ENCODE measurements at places on chromosomes 4 and X.

GRCh38 chr4:2300431-2301224 is 38.7 kb upstream of the MXD4 start:
- peak; percentile 13 for DNase-seq

DNA sequence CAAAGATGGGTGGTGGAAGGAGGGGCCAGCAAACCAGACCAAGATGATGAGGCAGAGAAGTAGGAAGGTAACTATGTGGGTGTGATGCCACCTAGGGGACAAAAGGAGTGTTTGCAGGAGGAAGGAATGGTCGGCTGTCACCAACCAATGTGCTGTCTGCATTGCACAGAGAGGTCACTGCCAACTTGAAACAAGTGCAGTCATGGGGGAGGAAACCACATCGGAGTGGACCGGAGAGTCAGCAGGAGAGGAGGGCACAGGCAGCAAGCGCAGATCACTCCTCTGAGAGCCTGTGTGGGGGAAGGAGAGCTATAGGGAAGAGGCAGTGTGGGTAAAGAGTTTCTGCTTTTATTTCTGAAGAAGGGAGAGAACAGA is 38.5 kb upstream of the FGFBP2 start:
- DNase-seq: peak; percentile 80

- peak; percentile 56 for DNase-seq
Measured at GRCh38 chr4:7043284-7044136, at the start of gene TADA2B. Gene TADA2B, plus strand, starts transcription at chr4:7043372. Its CDS starts 208 bp downstream, at chr4:7043580.

DNA sequence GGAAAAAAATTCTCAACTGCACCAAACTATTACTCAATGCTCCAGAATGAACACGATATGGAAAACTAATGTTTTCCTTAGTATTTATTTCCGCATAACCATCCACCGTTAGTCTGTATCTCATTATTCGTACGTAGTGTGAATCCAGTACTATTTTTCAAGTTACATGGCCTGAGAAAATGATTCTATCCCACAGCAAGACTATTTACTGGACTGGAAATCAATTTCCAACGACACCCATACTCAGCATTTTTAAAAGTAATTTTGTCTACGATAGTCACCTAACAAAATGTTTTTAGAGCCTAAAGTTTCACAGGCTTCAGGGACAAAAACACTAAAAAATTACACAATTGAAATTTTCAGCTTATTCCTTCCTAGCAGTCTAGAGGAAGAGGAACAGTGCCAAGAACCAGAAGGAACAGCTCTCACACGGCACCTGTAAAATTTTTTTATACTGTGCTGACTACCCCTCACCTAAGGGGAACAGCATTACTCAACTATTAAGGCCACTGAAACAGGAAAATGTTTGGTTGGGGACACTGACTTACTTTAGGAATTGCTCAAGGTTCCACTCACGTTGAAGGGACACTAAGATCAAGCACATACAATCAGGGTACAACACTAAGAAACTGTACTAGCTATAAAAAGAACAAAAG is 9.6 kb downstream of the UBE2D3 start:
- no peak for DNase-seq

- no peak for DNase-seq
Measured at GRCh38 chrX:17637235-17637634, 100.1 kb upstream of the SCML1 start.

GRCh38 chrX:29671421-29671820 is 543.9 kb upstream of the MAGEB2 start:
- no peak for DNase-seq

- DNase-seq: no peak
Measured at GRCh38 chr4:120754590-120754989, 167.9 kb downstream of the PRDM5 start.

- DNase-seq: no peak
Measured at GRCh38 chr4:71785959-71786358, 2.1 kb upstream of the GC start.

DNA sequence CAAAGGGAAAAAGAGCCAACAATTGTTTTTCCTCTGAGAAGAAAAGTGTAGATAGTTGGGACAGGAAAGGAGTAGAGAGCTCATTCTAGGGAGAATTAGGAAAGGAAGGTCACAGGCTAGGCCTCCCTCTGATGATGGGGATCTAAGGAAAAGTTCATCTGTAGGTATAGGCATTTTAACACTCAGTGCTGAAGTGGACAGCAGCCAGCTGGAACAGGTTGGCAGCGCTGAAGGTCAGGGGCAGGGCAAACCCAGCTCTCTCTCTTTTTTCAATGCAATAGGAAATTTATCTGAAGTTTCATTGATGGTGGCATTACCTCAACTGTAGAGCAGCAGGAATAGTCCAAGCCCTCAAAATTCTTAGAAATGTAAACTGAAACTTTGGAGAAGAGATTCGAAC is 98.5 kb upstream of the ETNPPL start:
- DNase-seq: peak; percentile 24

DNA sequence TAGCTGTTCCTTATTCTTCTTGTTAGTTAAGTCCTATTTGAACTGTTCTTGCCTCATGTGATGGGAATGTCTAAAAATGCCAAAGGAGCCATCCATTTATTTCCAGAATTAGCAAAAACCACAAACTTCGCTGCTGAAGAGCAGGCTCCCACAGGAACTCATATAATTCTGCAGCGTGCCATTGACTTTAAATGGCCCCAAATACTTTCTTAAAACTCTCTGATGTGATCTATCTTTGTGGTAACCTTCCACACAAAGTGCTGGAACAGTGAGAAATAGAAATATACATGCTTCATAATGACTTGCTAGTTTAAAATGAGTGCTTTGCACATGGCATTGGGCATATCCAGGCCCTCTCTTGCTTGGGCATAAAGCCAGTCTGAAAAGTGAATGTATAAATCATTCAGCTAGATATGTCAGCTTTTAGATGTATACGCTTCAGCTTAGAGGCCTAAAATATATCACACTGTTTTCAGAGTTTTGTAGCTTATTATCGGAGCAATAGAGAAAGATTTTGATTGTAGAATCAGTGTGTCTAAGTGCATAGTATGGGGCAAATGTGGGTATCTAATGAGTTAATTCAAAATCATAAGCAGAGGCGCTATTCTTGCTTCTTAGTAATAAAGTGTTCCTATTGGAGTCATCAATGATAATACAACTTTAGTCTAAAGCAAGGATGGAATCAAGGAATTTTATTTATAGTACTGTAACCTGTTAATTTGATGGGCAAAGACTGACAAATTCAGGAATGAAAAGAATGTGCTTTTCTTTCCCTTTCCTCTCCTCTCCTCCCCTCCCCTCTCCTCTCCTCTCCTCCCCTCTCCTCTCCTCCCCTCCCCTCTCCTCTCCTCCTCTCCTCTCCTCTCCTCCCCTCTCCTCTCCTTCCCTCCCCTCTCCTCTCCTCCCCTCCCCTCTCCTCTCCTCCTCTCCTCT is 392.2 kb upstream of the ZFP42 start:
- no peak for DNase-seq

DNA sequence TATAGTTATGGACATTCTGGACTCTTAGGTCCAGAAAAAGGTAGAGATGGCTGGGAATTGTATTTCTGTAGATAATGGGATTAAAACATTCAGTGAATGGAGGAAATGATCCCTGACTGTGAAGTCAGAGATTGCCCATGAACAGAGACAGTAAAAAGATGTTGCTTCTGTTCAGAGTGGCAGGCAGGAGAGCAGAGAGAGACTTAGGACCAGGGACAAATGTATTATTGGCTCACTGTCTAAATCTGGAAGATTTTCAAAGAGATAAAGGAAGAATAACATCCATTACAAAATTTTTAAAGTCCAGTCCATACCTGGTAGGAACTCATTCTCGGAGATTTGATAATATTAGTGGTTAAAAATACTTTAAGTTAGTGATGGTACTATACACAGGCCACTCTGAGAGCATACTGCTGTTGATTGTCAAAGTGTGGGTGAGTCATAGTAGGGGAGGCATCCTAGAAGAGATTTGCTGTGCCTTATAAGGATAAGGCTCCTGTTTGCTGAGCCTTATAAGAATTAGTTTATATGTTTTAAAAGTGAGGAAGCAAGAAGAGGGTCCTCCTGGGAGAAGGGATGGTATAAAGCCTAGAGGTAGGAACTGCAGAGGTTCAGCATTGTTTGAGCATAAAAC is 53.0 kb downstream of the JADE3 start:
- DNase-seq: no peak

DNA sequence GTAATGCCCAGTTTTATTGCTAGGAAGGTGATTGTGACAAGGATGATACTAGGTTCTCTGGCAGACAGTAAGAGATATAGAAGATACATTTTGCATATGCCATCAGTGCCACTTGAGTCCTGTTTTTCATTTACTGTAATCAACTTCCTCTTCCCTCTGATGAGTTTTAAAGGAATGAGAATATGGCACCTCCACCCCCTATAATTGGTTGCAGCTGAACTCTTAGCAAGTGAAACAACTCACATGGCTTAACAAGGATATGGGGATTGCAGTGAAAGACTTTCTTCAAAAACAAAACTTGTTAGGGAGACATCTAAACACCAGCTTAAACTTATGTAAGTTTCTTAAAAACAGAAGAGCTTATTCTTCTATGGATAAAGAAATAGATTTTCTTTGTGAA is 90.0 kb downstream of the AREG start:
- no peak for DNase-seq

- DNase-seq: peak; percentile 61
Measured at GRCh38 chr4:25031077-25031621, 403 bp upstream of the LGI2 start.

DNA sequence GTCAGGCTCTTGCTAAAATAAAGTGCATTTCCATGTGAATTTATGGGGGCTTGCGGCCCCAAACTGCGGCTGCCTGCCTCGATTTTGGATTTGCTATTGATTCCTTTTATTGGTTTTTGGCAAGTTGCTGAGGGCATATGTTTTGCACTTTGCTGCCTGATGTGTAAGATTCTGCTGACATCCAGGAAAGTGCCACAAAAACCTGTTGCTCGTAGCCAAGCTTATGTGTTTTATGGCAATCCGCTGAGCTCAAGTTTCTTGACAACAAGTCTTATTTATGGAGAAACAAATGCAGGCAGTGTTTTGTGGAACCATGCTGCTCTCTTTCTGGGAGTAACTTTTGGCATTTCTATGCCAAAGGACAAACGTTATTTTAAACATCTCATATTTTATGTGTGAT is 97.3 kb upstream of the DDIT4L start:
- peak; percentile 47 for DNase-seq

- no peak for DNase-seq
Measured at GRCh38 chrX:70613295-70613694, 168.7 kb downstream of the DLG3 start.

DNA sequence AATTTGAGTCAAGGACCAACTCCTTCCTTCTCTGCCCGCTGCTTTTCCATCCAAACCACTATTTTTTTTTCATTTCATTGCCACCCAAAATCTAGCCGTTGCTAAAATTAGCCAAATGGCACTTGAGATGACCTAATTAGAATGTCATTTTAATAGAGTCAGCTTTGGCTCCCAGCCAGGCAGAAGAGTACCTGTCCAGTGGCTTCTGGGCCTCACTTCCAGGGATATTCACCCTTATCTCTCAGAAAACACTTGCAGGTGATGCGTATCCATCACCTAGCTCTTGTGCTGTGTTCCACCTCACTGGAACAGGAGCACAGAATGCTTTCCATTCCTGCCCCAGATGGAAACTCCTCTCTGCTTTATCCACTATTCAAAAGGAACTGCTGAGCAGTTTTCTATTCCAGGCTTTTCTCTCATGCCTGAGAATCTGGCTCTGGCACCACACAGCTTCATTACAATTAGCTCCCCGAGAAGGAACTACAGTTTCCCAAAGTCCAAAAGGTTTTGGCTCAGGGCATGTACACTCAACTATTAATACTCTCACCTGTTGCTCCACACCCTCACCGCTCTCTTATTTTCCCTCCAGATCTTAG is 18.5 kb downstream of the MAGEA9B start:
- no peak for DNase-seq

DNA sequence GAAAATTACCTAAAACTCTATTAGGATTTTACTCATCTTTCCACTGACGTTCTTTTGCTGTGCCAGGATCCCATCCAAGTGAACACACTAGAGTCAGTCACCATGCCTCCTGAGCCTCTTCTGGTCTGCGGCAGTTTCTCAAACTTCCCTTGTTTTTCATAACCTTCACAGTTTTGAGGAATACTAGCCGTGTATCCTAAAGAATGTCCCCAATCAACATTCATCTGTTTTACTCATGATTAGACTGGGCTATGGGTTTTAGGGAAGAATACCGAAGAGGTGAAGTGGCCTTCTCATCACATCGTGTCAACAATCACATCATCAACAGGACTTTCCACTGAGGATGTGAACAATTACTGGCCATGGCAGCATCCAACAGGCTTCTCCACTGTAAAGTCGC is 4.8 kb downstream of the LRP2BP start:
- DNase-seq: no peak

DNA sequence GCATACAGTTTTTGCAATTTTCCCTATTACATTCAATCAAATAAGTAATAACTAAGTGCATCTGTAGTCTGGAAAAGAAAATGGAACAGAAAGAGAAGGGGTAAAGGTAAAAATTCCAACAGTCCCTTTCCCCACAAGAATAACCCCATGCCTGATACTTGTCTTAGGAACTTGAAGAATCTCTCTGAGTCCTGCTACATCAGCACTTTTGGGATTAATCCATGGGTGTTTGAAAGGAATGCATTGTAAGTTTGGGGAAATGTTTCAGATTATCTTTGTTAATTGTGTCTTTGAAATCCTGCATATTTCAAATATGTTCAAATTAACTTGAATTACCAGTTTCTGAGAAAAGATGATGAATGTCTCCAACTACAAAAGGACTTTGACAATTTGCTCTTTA is 667.3 kb upstream of the PRKX start:
- DNase-seq: no peak

- DNase-seq: no peak
Measured at GRCh38 chr4:82839624-82840023, 41.0 kb upstream of the SCD5 start.

DNA sequence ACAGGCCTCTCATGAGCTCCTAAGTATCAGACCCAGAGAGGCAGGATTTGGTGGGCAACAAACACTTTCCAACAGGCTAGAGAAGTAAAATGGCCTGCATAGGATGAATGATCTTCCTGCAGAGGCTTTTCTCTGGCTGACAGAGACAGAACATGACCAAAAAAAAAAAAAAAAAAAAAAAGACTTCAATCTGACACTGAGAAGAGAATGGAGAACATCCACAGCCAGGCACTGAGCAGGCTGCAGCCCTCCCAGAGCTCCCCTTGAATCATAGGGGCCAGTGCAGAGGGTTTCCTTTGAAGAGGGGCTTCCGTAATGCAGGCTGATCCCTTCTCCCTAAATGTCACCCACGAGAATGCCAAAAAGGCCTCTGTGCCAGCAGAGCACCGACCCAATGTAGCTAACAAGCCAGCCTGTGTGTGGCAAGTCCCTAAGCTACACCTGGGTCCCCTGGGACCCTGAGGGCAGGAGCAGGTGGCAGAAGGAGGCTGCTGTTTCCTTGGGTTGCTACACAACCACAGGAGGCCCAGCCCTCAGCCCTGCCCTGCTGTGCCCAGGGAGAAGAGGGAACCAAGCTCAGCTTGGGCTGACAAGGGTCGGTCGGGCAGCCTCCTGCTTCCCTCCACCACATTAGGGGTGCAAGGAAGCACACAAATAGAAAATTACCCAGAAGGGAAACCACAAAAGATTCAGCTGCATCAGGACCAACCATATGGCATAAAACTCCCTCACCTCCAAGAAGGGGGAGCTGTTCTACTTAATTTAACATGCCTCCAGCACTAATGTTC is 55.6 kb downstream of the MAP7D2 start:
- DNase-seq: peak; percentile 23
